NCI-H460 (cell line): ENCODE measurements at places on chromosomes 3 and 15. TPM values are rescaled to one million over a fixed set of nuclear protein-coding genes. Genes with fewer than 3 reads are reported as not detected.

Gene DLG1
- total RNA-seq: 38.5 and 45.1 TPM in 2 replicates

Gene SAMMSON
- total RNA-seq: 0.22 TPM in 1 of 2 replicates, not detected in the other

Gene SAMD7
- total RNA-seq: not detected in 2 replicates

Gene MST1R
- 0.69 and 0.82 TPM in 2 replicates for total RNA-seq

Gene SLC12A8
- 8.9 and 9.3 TPM in 2 replicates for total RNA-seq

Gene FES
- 0.59 TPM in 1 of 2 replicates, not detected in the other for total RNA-seq

Gene LRRC2
- total RNA-seq: not detected in 2 replicates

Gene C2CD4B
- 0.32 and 0.40 TPM in 2 replicates for total RNA-seq

Gene ZNF106
- 24.7 and 28.2 TPM in 2 replicates for total RNA-seq

Gene LYZL4
- not detected in 2 replicates for total RNA-seq

Gene KY
- total RNA-seq: not detected in 2 replicates

Gene GNB4
- 20.5 and 21.6 TPM in 2 replicates for total RNA-seq

Gene ABHD2
- 21.0 and 22.7 TPM in 2 replicates for total RNA-seq

Gene TRIM42
- total RNA-seq: not detected in 2 replicates

Gene PLCH1
- total RNA-seq: 0.79 and 0.81 TPM in 2 replicates

Gene ACSBG1
- 0.02 TPM in 1 of 2 replicates, not detected in the other for total RNA-seq

Gene TNIK
- total RNA-seq: 0.46 and 1.1 TPM in 2 replicates

Gene PCSK6
- 20.2 and 22.4 TPM in 2 replicates for total RNA-seq

Gene RASGRP1
- 0.06 and 0.27 TPM in 2 replicates for total RNA-seq

Gene POLQ
- 4.0 and 5.8 TPM in 2 replicates for total RNA-seq

Gene PODXL2
- 20.8 and 23.4 TPM in 2 replicates for total RNA-seq

Gene GOLGA8G
- total RNA-seq: not detected in 2 replicates

Gene KLHL40
- not detected in 2 replicates for total RNA-seq

Gene GATA2
- 7.0 and 7.1 TPM in 2 replicates for total RNA-seq

Gene IQCH
- 4.0 and 5.7 TPM in 2 replicates for total RNA-seq

Gene EFCC1
- not detected in 2 replicates for total RNA-seq
